Activated CD8-positive, alpha-beta memory T cell treated with anti-CD3 and anti-CD28 coated beads for 1 hour (primary cell): ENCODE measurements at places on chromosomes 1 and 21.

GRCh38 chr1:92473781-92474495 is 12.8 kb downstream of the GFI1 start:
- DNase-seq, result no peak

DNA sequence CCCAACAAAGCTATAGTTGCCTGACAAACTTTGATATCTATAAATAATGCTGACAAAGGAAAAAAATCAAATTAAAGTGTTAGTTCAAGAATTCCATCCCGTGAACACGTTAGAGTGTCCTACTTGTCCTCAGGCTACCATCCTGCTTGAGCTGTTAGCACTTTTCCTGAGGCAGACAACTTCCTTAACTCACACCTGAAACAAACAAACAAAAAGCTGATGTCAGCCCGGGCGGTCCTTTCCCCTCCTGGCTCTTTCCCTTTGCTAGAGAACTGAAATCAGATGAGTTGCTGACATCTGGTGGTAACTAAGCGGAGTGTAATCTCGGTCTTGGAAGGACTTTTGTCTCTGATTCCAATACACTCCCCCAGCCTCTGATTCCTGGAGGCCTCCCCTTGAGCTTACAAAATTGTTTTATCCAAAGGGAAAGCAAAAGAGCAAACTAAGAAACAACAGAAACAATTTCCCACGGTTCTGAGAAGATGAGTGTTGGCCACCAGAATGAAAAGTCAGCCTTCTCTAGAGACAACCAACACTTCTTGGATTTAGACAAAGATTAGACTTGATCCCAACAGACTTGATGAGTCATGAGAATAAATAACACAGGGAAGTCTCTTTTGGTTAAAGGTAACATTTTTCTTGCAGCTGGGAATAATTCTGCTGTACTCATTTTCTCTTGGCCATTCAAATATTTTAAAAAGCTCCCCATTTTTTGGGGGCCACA is 135.4 kb downstream of the PROX1 start:
- DNase-seq, result no peak

GRCh38 chr1:195053478-195053877 is 1554.8 kb downstream of the KCNT2 start:
- no peak for DNase-seq

DNA sequence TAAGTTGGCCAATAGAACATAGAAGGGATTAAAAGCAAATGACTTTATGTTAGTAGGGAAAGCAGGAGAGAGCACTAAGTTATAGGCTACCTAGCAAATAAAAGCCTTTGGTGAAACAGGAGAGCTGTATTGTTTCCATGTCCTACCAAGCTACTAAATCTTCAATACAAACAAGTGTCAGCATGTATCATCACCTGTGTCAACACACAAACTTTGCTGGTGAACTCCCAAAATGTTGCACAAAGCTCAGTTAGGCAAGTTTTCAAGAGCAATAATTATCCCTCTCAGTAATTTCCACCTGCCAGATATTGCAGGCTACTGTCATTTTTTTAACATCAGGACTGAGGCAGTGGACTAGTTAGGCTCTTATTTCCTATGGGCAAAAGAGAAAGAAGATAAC is 77.7 kb upstream of the ADAM30 start:
- DNase-seq, result no peak

- no peak for DNase-seq
Measured at GRCh38 chr1:39275836-39276507, 71.5 kb downstream of the MACF1 start.

- DNase-seq, result no peak
Measured at GRCh38 chr1:56061824-56062223, 517.5 kb downstream of the PLPP3 start.

- DNase-seq, result no peak
Measured at GRCh38 chr21:35525443-35525842, 476.3 kb upstream of the RUNX1 start.

- no peak for DNase-seq
Measured at GRCh38 chr21:37041706-37042271, 31.1 kb downstream of the PIGP start.

- no peak for DNase-seq
Measured at GRCh38 chr1:210841926-210842625, 291.9 kb downstream of the KCNH1 start.

GRCh38 chr1:66521721-66522365 is 12.1 kb upstream of the SGIP1 start:
- no peak for DNase-seq

GRCh38 chr21:37982496-37983318 is 66.5 kb upstream of the KCNJ6 start:
- DNase-seq, result no peak

- no peak for DNase-seq
Measured at GRCh38 chr1:24745711-24746413, 615 bp downstream of the CLIC4 start.

DNA sequence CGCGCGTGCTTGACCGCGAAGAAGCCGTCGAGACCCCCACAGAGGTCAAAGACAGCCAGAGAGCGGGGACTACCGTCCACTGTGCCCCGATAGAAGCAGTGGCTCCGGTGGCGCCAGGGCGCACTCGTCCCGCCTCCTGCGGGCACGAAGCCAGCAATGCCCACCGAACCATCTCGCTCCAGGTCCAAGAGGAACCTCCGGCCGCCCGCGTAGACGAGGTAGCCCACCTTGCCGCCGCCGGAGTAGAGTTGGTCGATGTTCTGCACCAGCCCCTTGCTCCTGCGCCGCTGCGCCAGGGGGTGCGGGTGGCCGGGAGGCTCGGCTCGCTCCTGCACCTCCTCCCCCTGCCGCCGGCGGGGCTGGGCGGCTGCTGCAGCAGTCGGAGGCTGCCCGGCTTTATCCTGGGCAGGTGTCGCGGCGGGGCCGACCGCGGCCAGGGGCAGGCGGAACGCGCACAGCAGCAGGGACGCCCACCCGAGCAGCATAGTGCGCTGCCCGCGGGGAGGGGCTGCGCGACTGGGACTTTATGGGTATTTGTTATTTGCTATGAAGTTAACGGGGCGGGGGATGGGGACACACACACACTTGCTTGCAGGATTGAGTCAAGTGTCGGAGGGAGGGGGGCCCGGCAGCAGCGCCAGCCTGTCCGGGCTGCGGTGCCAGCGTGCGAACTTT is 844 bp downstream of the ADAMTS5 start:
- DNase-seq, result no peak

GRCh38 chr1:109981004-109981335 is 3.6 kb upstream of the AHCYL1 start:
- no peak for DNase-seq

- no peak for DNase-seq
Measured at GRCh38 chr1:198116469-198116868, 40.3 kb upstream of the NEK7 start.

DNA sequence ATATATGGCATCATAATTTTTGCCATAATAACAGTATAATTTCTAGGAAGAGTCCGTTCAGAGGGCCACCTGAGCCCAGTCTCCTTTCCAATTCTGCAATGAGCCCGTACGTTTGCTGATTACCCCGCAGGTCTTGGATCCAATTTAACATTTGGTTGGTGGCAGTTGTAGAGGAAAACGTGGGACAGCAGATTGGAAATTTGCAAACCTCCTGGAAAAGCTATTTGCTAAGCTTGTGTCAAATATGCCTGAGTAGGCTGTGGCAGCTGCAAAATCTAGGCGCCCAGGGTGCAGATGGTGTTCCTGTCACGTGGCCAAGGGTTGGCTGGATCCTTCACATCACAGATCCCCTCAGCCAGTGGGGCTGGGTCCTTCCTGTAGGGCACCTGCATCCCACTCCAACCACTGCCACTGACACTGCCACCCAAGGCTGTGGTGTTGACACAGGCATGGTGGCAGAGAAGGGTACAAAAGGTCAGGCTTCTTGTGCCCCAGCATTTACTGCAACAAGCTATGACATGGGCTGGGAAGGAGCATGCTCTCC is 174.8 kb upstream of the SYT6 start:
- DNase-seq, result no peak

DNA sequence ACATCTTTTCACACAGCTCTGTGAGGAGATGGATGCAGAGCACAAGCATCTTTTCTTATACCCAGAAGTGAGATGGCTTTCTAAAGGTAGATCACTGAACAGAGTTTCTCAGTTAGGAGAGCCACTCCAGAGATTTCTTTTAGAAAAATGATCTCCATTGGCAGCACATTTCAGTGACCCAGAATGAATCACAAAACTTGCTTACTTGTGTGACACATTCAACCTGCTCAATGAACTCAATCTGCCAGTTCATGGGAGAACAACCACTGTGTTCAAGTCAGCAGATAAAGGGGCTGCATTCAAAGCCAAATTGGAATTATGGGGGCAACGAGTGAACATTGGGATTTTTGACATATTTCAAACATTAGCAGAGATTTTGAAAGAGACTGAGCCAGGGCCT is 78.3 kb downstream of the UCHL5 start:
- no peak for DNase-seq

GRCh38 chr1:1347663-1348419 is 1.4 kb downstream of the DVL1 start:
- DNase-seq, result no peak

GRCh38 chr1:22398656-22399420 is 52.8 kb upstream of the ZBTB40 start:
- no peak for DNase-seq

- DNase-seq, result no peak
Measured at GRCh38 chr1:41800311-41800829, 118.4 kb downstream of the HIVEP3 start.

DNA sequence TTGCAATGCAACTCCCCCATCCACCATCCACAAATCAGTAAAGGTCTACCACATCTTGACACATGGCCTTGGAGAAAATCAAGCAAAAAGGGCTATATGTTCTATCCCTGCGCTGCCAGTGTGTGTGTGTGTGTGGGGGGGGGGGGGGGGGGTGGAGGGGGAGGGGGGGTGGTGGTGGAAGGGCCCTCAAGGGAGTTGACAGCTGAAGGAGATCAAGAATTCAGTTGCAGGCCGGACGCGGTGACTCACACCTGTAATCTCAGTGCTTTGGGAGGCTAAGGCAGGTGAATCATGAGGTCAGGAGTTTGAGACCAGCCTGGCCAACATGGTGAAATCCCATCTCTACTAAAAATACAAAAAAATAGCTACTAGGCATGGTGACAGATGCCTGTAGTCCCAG is 37.6 kb upstream of the CLIC4 start:
- DNase-seq, result no peak

DNA sequence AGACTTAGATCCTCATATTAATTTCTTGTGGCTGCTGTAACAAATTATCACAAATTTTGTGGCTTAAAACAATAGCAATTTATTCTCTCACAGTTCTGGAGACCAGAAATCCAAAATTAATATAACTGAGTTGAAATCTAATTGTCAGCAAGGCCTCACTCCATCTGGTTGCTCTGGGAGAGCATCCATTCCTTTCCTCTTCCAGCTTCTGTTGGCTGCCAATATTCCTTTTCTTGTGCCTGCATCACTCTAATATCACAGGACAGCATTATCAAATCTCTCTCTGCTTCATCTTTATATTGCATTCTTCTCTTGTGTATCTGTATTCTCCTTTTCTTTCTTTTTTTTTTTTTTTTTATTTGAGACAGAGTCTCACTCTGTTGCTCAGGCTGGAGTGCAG is 9.3 kb downstream of the SLC35A3 start:
- no peak for DNase-seq

DNA sequence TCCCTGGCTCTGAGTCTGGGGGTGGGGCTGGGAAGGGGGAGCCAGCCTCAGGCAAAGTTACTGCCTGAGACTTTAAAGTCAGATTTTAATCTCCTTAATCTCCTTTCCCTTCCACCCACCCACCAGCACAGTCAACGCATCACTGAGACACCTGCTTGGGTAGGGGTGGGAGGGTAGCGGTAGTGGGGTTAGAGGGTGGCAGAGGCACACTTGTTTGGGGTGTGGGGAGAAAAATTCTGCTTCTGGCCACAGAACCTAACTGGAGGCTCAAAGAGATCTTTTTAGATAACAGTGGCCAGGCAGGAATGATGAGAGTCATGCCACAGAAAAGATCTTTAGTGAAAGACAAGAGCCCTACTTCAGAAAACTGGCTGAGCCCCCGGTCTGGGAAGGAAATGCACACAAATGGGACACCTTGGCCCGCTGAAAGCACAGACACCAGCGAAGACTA is 44.1 kb downstream of the CD247 start:
- no peak for DNase-seq

GRCh38 chr1:29903548-29904166 is 667.3 kb downstream of the PTPRU start:
- no peak for DNase-seq

GRCh38 chr1:197787623-197788536 is 12.6 kb upstream of the DENND1B start:
- no peak for DNase-seq

DNA sequence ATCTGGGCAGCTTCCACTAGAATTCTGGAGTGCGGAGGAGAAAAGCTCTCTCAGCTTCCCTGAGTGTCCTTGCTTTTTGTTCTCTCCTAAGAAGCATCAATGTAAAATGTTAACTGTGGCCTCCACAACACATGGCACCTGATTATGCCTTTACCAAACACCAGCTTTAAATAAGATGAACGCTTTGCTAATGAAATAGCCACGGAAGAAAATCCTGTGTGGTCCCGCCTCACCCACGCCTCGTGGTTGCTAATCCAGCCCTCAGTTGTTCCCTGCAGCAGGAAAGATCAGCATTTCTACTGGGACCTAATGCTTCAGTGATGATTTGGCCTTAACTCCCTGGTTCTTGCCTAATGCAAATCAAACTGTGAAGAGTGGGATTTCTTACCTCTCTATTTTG is 1.8 kb upstream of the ERG start:
- DNase-seq, result no peak

- no peak for DNase-seq
Measured at GRCh38 chr1:18882486-18882885, 19.9 kb downstream of the ALDH4A1 start.

- DNase-seq, result no peak
Measured at GRCh38 chr1:76260279-76260678, 185.7 kb downstream of the ST6GALNAC3 start.

GRCh38 chr1:112508278-112509004 is at the start of gene WNT2B:
TSS of gene WNT2B (plus strand) at chr1:112508965. CDS start at chr1:112509263, 298 bp downstream.
- peak; percentile 13 for DNase-seq

DNA sequence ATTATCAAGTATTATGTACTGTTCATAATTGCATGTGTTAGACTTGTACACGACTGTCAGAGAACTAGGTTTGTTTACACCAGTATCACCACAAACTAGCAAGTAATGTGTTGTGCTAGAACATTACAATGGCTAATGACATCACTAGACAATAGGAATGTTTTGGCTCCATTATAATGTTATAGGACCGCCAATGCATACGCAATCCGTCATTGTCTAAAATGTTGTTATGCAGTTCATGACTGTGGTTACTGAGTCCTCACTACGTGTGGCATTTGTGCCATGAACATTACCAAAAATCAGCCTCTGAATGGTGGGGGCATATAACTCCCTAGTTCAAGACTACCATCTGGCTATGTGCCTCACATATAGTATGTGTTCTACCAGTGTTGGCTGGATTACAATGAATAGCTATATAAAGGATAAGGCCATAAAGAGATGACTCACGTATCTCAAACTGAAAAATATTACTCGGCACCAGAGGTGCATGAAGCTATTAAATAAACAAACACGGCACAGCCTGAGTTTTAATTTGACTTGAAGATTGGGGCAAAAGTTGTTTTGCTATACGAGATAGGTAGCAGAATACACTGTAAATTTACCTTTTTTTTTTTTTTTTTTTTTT is 89.1 kb upstream of the COL24A1 start:
- no peak for DNase-seq

GRCh38 chr1:69794831-69795230 is 227.1 kb downstream of the LRRC7 start:
- no peak for DNase-seq
